ENCODE measurements at places on chromosomes 16 and 17. TPM values are rescaled to one million over a fixed set of nuclear protein-coding genes. Genes with fewer than 3 reads are reported as not detected.

The KCNJ16 gene
- 0.26 TPM for total RNA-seq

The KIF19 gene
- total RNA-seq: not detected

The IRX6 gene
- total RNA-seq: not detected

The CRYM gene
- 2.1 TPM for total RNA-seq

The DUXB gene
- not detected for total RNA-seq

The NUPR1 gene
- 21.8 TPM for total RNA-seq

The KRTAP2-2 gene
- not detected for total RNA-seq

The CCT6B gene
- total RNA-seq: 1.3 TPM

The SCARF1 gene
- 0.36 TPM for total RNA-seq

The GPR139 gene
- total RNA-seq: not detected

The MPRIP gene
- 370 TPM for total RNA-seq

The INCA1 gene
- 1.3 TPM for total RNA-seq

The NOXO1 gene
- total RNA-seq: not detected

The TAC4 gene
- not detected for total RNA-seq

The ST3GAL2 gene
- 23.1 TPM for total RNA-seq

The DNAI2 gene
- total RNA-seq: not detected

All from A549 treated with ZK216348 at 1 μM for 4 hours (cell line).